ENCODE measurements at places on chromosomes 1 and 21.

GRCh38 chr1:66540434-66541032, 6.6 kb downstream of the SGIP1 start:
- DNase-seq: peak; percentile 75

DNA sequence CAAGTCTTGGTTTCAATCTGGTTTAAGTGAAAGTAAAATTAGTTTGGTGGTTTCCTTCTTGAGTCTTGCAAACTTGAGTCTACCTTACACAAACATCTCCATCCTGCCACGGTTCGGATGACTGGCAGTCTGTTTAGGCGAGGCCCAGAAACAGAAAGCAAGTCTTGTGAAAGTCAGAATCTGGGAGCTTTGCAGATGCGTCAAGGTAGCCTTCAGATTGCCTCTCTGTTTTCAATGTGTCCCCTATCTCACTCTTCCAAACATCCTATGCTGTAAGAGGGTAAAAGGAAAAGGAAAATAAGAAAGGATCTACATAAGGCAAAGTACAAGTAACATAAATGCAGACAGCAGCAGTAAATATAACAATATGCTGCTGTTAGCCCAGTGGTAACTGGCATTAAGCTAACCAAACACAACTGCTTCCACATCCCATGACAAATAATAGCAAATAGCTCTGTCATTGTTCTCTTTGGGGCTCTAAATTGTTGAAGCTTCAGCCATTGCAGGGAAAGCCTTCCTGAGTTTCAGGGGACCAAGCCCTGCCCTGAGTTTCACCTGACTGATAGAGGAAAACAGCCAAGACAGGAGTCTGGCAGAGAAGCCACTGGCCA, 26.2 kb upstream of the C1orf105 start:
- no peak for DNase-seq

DNA sequence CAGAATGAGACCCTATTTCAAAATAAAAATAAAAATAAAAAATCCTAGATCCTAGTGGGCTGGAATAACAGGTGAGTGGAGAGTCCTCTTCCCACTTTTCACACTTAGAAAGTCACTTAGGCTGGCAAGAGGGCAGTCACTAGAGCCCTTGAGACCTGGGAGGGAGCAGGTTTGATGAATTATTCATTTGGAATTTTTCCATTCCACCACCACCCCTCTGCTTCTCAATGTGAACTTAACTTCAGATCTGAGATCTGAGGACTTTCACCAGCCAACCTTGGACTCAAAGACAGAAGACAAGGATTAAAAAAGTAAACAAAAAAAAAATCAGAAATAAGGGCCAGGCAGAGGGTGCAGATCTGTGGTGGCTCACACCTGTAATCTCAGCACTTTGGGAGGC, 16.5 kb downstream of the AKR7A3 start:
- DNase-seq: no peak

DNA sequence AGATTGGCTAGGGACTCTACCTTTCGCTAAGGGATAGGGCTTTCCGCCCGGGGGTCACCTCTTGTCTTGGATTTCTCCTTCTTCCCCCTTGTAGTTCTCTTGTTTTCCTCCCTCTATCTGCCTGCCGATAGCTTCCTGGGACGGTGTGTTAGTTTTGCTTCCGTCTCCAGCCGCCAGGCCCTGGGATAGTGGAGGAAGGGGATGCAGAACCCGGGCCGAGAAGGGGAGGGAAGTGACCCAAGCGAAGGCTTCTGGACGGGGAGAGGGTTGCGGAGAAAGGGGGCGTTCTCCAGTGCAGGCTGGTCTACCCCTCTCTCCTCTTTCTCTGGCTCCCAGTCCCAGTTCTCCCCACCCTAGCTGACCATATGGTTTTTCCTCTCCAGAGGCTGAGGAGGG, 871 bp downstream of the TUFT1 start:
- no peak for DNase-seq

GRCh38 chr1:39230261-39231190, 26.0 kb downstream of the MACF1 start:
- DNase-seq: peak; percentile 41

DNA sequence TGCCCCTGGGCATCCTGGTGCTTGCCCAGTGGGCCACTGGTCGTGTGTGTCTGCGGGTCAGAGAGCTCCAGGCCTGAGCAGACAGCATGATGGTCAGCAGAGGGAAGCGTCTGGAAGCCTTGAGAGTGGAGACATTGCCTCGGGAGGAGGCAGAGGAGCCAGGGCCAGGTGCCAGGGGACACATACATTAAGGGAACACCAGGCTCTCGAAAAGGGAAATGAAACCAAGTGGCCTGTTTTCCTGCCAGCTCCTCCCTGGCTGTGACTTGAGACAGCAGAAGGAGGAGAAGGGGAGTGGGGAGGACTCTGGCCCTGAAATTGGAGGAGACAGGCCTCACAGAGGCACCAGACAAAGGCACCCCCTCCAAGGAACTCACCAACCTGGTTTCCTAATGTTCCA, 62.4 kb upstream of the LRP8 start:
- no peak for DNase-seq

GRCh38 chr1:220954321-220955075, 75.3 kb downstream of the HLX start:
- peak; percentile 81 for DNase-seq

GRCh38 chr1:64499966-64500365, 30.0 kb downstream of the CACHD1 start:
- no peak for DNase-seq

GRCh38 chr1:152776361-152776760, 1.4 kb downstream of the LCE1F start:
- DNase-seq: no peak

- no peak for DNase-seq
These were observed 67.8 kb upstream of the POU3F1 start for GRCh38 chr1:38114241-38115026.

GRCh38 chr1:169044296-169044695, 62.2 kb upstream of the ATP1B1 start:
- DNase-seq: no peak

GRCh38 chr1:169782596-169782995, 12.1 kb downstream of the METTL18 start:
- DNase-seq: no peak

- no peak for DNase-seq
These were observed 8.7 kb downstream of the AGPAT3 start for GRCh38 chr21:43873673-43874072.

GRCh38 chr1:150686275-150686674, 10.7 kb downstream of the GOLPH3L start:
- no peak for DNase-seq

GRCh38 chr1:157360023-157360390, 192.3 kb downstream of the FCRL5 start:
- DNase-seq: no peak

GRCh38 chr1:119147661-119148090, 7.2 kb upstream of the WARS2 start:
- DNase-seq: peak; percentile 64

GRCh38 chr1:217553949-217554509, 76.9 kb downstream of the GPATCH2 start:
- DNase-seq: no peak

GRCh38 chr1:209406595-209406994, 176.9 kb upstream of the CAMK1G start:
- DNase-seq: peak; percentile 89

DNA sequence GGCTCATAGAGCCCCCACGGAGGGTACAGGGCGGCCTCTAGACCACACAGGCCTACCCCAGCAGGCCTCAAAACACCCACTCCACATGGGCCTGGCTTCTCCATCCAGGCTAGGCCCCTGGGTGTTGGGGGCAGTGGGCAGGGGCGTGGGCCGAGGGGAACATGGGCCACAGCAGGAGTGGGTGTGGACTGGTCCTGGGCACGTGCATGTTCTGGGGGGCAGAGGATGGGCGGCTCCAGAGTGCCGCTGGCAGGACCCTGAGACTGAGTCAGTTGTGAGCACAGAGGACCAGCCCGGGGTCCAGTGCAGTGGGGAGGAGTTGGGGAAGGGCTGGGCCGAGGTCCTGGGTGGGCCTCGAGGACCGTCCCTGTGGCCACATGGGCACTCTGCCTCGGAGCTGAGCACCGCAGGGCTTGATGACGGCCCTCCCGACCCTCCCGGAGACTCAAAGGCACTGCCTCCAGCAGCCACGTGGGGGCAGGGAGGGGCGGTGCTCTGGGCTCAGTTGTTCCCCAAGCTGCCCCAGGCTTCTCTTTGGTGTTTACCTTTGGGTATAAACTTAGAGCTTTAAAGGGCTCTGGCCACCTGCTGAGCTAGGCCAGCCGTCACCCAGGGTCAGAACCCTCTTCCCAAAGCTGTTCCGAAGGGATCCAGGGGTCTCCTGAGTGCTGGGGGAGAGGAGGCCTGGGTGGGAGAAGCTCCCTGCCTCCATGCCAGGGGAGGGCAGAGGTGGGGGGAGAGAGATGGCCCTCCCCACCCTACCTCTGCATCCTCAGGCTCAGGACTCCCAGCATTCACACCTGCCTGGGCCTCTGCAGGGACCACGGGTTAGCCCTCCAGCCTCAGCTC, 79.9 kb downstream of the MORN1 start:
- DNase-seq: peak; percentile 64

GRCh38 chr21:29258626-29259338, 39.9 kb upstream of the BACH1 start:
- peak; percentile 87 for DNase-seq

DNA sequence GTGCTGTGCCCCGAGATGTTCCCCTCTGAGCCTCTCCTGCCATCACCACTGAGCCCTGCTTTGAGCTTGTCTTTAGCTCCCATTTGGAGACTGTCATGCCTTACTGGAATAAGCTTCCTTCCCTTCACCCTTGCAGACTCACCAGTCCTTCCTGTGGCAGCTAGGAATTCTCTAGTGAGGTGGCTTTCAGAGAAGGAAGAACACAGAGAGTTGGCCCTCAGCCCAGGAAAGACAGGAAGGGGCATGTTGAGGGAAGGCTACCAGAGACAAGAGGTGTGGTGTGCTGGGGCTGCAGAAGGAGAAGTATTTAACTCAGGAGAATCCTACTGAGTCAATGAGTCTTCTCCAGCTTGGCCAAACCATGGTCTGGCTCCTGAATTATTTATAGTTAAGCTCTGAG, 76.3 kb downstream of the UCK2 start:
- DNase-seq: peak; percentile 80

GRCh38 chr1:214475746-214476145, 75.7 kb downstream of the PTPN14 start:
- DNase-seq: no peak

DNA sequence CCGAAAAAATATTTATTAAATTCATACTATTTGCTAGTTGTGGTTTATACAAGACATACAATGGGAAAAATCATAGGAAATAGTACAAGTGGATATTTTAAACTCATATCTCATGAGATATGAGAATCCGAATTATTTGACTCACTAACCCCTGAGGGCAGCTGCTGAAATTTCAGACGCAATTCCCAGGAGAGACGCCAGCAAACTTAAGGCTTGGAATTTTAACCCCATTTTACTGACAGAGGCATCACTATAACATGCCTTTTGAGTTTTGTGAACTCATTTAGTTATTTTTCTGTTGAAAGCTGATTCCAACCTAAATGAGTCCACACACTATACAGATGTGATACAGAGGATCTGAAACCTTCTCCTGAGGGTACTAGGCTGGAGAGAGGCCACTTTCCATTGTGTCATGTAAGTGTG, 5.9 kb upstream of the MROH9 start:
- peak; percentile 87 for DNase-seq

DNA sequence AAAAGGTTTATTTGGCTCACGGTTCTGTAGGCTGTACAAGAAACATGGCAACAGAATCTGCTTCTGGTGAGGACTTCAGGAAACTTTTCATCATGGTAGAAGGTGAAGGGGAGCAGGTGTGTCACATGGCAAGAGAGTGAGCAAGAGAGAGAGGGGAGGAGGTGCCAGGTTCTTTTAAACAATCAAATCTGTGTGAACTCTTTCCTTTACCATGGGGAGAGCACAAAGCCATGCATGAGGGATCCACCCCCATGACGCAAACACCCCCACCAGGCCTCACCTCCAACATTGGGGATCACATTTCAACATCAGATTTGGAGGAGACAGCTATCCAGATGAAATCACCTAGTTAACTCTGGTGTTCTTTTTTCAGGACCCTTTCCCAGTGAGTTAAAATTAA, 103.6 kb downstream of the GALNT2 start:
- DNase-seq: no peak

DNA sequence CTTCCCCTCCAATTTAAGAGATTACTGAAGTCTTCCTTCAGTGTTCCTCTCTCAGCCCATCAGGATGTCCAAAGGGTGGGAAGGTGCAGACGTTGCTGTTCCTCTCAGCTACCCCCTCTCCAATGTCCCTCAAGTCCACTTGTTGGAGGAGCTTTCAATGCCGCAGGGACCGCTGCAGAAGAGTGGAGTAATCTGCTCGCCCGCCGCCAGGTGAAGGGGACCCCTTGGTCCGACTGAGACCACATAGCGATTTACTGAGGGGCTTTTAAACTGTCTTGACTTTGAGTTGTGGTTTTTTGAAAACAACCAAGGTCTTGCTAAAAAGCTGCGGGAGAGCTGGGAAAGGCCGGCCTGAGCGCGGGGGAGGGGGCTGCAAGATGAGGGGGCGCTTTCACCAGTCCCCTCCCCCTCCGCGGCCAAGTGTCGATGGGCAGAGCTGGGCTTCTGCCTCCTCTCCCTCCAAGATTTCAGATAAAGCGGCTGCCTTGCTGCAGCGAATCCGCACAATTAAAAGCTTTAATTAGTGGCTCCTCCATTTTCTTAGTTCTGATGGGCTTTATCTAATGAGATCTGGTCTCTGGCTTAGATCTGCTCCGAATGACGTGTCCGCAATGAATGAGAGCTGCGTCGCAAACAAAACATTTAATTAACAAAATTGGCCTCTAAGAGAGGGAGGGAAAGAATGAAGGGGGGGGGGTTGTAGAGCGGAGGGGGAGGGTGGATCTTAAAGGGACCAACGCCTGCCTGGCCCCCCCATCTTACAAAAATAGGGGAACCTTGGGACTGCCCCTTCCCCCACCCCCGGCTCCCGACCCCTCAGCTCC, 5.9 kb downstream of the LMO4 start:
- DNase-seq: peak; percentile 19

DNA sequence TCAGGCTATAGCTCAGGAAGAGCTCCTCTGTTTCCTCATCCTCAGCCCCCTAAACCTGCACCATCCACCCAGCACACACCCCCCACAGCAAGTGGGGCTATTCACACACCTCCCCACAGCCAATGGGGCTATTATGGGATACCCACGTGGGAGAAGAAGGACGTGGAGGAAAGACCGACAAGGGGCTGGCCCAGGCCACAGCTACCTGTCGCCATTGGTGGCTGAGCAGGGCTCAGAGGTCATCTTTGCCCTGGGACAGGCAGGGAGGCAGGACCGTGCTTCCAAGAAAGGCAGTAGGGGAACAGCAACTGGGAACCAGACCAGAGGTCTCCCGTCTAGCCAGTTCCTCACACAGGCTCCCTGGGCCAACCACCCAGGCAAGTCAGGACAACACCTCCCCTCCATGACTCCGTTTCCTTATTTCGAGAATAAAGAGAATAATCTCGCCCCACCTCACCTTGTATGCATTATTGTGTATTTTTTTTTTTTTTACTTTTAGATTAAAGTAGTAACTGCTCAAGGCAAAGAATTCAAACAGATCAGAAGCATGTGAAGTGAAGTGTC, 92.3 kb upstream of the TARDBP start:
- no peak for DNase-seq

GRCh38 chr1:41313661-41314131, 47.5 kb upstream of the FOXO6 start:
- no peak for DNase-seq

- DNase-seq: peak; percentile 11
These were observed 663.7 kb downstream of the ADGRL2 start for GRCh38 chr1:82464362-82465001.

Data from fibroblast of upper back skin (primary cell).